ENCODE measurements at places on chromosomes 7 and 10.

DNA sequence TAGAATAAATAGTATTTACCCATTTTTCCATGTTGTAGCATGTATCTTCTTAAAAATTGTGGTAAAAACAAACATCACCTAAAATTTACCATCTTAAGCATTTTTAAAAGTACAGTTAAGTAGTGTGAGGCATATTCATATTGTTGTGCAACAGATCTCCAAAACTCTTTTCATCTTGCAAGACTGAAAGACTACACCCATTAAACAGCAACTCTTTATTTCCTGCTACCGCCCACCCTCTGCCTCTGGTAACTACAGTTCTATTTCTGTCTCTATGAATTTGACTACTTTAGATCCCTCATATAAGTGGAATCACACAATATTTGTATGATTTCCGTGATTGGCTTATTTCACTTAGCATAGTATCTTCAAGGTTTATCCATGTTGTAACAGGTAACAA, 40.0 kb upstream of the AGBL3 start:
- no peak for DNase-seq

DNA sequence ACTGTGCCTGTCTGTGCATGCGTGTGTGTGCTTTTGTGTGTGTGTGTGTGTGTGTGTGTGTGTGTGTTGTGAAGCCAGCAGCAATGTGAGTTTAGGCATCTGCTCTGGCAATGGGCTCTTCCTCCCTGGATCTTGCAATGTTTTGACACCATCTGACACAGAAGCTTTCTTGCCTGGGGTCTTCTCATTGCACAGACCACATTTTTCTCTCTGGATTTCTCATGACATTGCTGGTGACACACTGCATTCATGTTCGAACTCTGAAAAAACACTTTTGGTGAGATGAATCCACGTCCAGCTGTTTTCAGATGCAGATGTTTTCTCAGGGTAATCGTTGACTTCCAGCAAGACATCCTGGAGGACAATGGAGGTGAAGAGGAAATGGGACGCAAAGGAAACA, 63.0 kb upstream of the FZD8 start:
- no peak for DNase-seq

GRCh38 chr10:122495406-122496340, 34.3 kb downstream of the HTRA1 start:
- peak; percentile 73 for DNase-seq

- DNase-seq = no peak
These were observed 220.5 kb downstream of the CHCHD3 start for GRCh38 chr7:132861424-132861823.

- DNase-seq = peak; percentile 61
These were observed 106.2 kb upstream of the RET start for GRCh38 chr10:42970451-42971250.

GRCh38 chr7:30479202-30480120, 877 bp upstream of the NOD1 start:
- DNase-seq = no peak

- DNase-seq = no peak
These were observed 413 bp downstream of the PANK1 start for GRCh38 chr10:89644691-89644966.

GRCh38 chr7:150377196-150377595, 1.9 kb upstream of the ZNF775 start:
- peak; percentile 2 for DNase-seq

DNA sequence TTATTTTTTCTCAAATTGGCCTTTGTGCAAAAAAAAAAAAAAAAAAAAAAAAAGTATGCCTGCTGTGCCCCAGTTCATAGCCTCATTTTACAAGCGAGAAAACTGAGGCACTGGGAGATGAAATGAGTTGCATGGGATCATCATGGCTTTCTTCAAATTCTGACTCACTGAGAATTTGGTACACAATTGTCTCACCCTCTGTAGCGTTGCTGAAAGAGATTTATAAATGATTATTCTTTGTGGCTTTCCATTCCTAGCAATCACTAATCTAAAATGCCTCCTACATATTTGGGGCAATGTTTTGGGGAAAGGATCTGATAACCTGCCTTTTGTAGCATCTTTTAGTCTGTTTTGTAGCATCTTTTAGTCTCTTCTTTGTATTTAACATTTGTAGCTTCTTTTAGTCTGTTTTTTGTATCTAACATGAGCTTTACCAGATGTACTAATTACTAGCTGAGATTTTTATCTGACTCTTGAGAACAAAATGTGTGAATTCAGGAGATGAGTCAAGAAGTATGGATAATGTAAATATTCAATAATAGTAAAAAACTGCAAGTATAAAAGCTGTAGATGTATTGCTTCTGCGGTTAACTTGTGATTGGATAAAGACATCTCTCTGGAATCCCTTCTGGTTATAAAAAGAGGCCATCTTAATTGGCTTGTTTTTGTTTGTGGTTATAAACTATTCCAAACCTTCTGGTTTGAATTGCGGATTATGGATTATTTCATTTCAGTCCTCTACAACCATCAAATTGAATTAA, 161.4 kb downstream of the ARID5B start:
- DNase-seq = no peak

- no peak for DNase-seq
These were observed 11.9 kb upstream of the OR6V1 start for GRCh38 chr7:143040209-143040715.

DNA sequence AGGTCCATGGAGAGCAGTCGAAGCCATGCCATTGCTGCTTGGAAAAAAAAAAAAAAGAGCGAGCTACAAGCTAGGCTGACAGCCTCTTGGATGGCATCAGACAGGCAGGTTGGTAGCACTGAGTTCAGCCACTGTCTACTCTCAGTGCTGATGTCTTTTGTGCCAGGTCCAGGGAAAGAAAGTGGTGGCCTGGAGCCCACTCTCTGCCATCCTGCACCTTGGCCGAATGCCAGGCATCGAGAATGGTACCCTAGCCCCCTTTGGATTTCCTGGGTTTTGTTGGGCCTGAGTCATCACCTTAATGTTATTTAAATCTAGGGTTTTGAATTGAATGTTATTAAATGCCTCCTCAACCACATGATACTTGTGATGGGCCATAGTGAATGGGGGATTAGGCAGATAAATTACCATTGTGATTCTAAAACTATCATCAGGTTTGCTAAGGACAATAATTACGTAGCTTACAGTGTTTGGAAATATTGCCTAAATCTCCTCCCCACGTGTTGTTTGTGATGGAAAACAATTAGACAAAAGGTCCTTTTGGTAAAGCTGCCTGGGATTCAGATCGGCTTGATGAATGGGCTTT, 195.7 kb upstream of the GPR26 start:
- DNase-seq = no peak

DNA sequence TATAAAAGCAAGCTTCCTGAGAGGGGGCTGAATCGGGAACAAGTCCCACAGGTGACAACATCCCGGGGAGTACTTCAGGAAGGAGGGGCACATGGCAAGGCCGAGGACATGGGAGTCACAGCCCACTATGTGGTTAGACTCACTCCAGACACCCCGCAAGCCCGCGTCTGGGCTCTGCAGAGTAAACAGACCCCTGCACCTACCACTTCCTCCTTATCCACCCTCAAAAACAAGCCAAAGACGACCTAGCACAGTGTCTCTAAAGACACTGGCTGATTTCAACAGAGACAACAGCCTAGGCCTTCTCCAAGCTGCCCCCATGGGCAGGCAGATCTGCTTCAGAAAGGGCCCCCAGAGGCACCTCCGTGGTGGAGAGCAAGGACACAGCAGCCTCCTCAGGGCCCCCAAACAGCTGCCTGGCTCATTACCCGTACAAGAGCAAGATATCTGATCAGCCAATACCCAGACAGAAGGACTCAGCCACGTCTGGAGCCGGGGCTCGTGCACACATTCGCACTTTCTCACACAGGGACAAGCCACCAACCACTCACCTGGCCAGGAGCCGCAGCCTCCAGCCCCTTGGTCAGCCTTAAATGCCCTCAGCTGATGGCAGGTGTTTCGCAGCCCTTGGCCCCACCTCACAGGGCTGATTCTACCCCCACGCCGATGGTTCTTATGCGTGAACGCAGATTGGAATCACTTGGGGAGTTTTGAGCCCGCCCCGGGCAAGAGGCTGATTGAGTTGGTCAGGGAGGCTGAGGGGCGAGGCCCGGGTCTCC, 10.7 kb upstream of the KPNA7 start:
- DNase-seq = peak; percentile 54

DNA sequence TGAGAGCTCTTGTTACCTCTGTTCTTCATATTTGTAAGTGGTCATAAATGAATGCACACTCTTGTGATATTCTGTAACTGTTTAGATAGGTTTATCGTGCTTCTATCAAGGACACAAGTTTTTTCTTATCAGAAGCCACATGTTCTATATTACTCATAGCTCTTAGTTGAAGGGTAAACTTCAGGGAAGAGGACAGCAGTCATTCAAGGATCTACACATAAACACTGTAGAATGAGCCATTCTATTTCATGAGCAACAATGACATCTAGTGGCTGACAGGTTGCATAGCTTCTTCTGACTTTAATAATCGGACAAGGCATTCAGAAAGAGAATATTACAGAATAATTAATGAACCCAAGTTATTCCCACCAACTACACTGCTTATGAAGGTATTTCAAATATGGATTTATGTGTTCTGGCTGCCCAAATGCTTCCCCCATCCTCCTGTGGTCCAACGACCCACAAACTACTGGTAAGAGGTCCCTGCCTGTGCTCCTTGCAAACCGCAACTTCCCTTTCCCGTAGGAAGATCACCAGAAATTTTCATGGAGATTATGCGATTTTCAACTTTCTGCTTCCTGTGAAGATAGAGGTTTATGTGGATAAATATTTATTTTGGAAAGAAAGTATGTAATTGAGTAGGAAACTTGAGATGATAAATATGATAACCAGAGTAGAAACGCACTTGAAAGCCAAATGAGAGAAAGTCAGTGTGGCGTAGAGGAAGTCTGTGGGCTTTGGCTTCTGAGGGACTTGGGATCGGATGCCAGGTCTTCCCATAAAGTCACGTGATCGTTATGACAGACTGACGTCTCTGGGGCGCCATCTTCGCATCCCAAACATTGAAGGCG, 16.8 kb upstream of the ABCB5 start:
- no peak for DNase-seq

DNA sequence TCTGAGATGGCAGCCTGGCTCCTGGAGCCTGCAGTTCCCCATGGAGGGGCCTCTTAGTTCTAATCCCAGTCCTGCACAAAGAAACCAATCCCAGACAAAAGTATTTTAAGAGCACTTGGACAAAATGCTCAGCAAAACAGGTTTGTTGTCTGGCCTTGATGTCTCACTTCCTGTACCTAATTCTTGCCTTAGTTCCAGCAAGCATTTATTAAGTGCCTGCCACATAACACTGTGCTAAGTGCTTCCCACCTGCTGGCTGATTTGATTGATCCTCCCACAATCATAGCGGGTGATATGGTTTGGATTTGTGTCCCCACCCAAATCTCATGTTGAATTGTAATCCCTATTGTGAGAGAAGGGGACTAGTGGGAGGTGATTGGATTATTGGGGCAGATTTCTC, 65.7 kb upstream of the HABP2 start:
- DNase-seq = no peak

- no peak for DNase-seq
These were observed 690.4 kb upstream of the NRP1 start for GRCh38 chr10:34024693-34025425.

DNA sequence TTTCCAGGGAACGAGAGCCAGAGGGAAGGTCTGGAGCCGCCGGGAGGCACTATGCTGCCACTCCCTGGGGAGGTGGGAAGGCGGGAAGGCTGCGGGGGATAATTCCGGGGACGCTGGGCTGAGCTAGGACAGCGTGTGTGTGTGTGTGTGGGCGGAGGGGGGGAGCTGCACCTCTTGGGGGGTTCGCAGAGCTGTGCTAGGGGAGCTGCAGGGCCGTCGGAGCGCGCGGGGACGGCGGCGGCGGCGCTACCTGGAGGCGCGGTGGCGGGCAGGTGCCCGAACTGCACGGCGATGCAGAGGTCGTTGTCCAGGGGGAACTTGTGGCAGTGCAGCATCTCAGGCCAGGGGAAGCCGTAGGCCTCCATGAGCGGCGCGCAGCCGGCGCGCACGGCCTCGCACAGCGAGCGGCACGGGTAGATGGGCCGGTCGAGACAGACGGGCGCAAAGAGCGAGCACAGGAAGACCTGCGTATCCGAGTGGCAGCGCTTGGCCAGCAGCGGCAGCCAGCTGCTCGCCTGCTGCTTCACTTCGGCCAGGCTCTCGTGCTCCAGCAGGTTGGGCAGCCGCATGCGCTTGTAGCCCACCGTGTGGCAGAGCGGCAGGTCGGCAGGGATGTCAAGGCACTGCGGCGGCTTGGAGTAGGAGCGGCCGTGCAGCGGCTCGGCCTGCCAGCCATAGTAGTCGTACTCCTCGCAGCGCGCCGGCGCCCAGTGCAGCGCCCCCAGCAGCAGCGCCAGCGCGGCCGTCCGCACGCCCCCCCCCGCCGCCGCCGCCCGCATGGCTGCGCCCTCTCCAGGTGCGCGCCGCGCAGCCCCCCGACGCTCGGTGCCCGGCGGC, 526 bp downstream of the SFRP5 start:
- no peak for DNase-seq

- DNase-seq = no peak
These were observed 58.9 kb upstream of the C10orf90 start for GRCh38 chr10:126729314-126729870.

- DNase-seq = no peak
These were observed 62.7 kb downstream of the VPS41 start for GRCh38 chr7:38846280-38846679.

GRCh38 chr7:1100386-1100785, 12.5 kb downstream of the GPER1 start:
- DNase-seq = no peak

DNA sequence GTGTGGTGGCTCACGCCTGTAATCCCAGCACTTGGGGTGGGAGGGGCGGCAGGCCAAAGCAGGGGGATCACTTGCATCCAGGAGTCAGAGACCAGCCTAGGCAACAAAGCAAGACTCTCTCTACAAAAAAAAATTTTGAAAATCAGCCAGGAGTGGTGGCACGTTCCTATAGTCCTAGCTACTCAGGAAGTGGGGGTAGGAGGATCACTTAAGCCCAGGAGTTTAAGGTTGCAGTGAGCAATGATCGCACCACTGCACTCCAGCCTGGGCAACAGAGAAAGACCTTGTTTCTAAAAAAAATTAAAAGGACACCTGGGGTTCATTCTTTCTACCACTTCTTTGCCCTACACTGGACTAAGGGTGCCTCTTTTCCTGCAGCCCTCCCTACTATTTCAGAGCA, 15.1 kb downstream of the WAPL start:
- DNase-seq = no peak

DNA sequence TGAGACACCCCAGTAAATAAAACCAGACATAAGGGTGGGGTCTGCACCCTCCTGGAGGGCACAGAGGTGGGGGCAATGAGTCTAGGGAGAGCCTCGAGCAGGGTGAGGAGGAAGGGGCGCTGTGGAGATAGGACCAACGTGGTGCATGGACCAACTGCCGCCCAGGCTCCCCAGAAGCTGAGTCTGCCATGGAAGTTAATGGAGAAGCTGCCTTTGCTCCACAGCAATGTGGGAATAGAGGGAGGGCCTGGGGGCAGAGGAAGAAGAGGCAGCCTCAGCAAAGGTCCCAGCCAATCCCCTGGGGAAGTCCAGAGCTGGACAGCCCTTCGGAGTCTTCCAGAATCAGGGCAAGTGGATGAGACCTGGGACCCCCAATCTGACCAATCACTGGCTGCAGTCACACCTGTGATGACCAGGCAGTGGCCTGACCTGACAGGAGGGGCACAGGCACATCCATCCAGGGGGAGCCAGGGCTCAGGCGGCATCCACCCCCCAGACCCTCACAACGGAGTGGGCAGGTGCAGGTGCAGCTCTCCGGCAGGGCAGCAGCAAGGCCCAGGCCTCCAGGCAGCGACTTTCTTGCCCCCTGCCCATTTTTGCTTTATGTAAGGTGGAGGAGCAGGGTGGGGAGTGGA, 242.2 kb upstream of the PPP2R2D start:
- DNase-seq = peak; percentile 53

Data from upper lobe of right lung (tissue), 1 donor.